ENCODE measurements at places on chromosomes 11 and 22. TPM values are rescaled to one million over a fixed set of nuclear protein-coding genes. Genes with fewer than 3 reads are reported as not detected.
A peak's percentile ranks its signal among the peaks of the same experiment; 100 is the strongest.

The C22orf31 gene
- not detected for total RNA-seq

The MYEOV gene
- 0.52 TPM for total RNA-seq

The LMNTD2 gene
- 3.0 TPM for total RNA-seq

DNA sequence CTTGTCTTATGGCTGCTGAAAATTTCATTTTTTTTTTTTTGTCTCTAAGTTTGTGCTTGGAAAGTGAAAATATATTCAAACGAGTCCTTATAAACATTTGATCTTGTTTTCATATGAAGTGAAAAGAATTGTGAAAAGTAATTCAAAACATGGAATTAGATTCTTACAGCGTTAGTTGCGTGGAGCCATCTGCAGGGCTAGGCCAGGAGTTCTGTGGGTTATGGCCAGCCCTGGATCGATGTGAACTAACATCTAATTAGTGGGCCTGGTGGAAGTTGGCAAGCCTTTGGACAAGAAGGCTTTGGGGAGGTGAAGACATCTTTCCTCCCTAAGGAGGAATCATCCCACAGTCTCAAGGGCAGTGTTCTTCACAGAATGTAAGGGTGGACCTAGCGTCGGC, 37.2 kb downstream of the PARVA start:
- no peaks in the 10 kb centered on the region for H3K27me3 ChIP-seq
- no peaks in the 10 kb centered on the region for H3K36me3 ChIP-seq
- H3K4me1 ChIP-seq = peaks cover 23% of the 10 kb centered on the region
- no peak overlapping the region for H3K27ac ChIP-seq
- no peak for DNase-seq

The SNX19 gene
- 57.4 TPM for total RNA-seq

DNA sequence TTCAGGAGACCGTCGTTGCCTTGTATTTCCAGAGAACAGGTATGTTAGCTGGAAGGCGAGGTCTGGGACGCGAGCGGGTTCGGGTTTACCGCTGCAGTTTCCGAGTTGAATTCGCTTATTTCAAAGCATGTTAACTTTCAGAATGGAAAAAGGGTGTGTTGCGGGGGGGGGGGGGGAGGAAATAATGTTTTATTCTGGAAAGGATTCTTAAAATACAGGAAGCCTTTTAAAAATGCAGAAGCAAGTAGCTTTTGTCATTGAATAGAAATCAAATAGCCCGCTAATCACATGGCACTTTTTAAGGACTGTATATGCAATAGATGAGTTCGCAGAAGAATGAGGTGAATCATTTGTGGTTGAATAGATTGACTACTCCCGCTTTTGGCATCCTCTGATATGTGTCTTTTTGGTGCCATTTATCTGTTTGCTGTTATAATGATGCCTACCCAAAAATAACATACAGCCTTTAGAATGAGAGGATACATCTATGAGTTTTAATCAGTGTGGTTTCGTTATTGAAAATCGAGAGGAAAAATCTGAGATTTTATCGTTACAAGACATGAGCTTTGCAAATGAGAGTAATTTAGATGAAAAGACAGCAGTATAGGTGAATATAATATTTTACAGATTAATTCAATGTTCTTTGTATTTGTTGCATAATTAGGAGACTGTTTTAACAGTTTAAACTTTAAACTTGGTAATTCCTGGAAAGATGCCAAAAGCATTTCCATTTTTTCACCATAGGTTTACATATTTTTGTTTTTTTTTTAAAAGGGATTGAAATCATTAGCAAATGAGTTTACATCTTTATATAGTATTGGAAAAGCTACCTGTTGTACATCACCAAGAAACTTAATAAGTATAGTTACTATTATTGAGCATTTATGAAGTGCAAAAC, 1.7 kb downstream of the PDE3B start:
- H3K4me3 ChIP-seq = peak overlapping the region; percentile 82
- no peaks in the 10 kb centered on the region for H3K27me3 ChIP-seq
- H3K36me3 ChIP-seq = no peaks in the 10 kb centered on the region
- H3K27ac ChIP-seq = no peak overlapping the region
- DNase-seq = peak; percentile 76
- peaks cover 37% of the 10 kb centered on the region for H3K4me1 ChIP-seq

- DNase-seq = peak; percentile 94
- H3K27me3 ChIP-seq = no peaks in the 10 kb centered on the region
- H3K4me1 ChIP-seq = peaks cover 29% of the 10 kb centered on the region
- no peak overlapping the region for H3K4me3 ChIP-seq
- H3K27ac ChIP-seq = no peak overlapping the region
Observed at GRCh38 chr11:87330187-87330601, 292.5 kb downstream of the TMEM135 start.

The LAYN gene
- total RNA-seq = 13.1 TPM

DNA sequence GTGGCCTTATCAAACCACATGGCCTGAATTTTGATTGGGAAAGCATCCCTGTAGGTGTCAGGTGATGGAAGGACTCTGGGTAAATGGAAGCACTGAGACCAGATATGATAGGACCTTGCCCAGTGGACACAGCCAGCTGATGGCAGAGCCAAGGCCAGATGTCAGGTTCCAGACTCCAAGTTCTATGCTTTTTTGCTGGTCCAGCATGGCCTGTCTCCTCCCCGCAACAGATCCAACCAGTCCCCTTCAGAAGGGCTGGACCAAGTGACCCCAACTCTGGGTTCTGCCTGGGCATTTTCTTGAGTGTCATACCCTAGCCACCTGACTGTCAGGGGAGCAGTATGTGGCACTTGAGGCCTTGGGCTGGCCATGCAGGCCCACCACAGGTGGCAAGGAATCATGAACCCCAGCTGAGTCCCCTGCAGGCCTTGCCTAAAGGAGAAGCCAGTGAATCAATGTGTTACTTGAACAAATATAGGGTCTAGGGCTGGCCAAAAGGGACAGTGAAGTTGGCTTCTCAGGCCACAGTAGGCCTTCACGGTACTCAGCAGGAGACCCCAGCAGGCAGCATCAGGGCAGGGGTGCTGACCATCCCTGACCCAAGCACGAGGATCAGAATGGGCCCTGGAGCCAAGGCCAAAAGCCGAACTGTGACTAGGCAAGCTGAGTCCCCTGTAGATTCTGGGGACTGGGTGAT, 27.1 kb downstream of the KCNQ1OT1 start:
- peaks cover 20% of the 10 kb centered on the region for H3K4me1 ChIP-seq
- H3K4me3 ChIP-seq = no peak overlapping the region
- no peaks in the 10 kb centered on the region for H3K27me3 ChIP-seq
- H3K27ac ChIP-seq = no peak overlapping the region

- no peaks in the 10 kb centered on the region for H3K4me1 ChIP-seq
- DNase-seq = no peak
- no peak overlapping the region for H3K4me3 ChIP-seq
- no peak overlapping the region for H3K27ac ChIP-seq
- no peaks in the 10 kb centered on the region for H3K36me3 ChIP-seq
Observed at GRCh38 chr11:69006816-69007215, 6.2 kb downstream of the MRGPRF start.

GRCh38 chr11:70182266-70182665, 20.8 kb upstream of the FADD start:
- H3K27me3 ChIP-seq = no peaks in the 10 kb centered on the region
- no peak for DNase-seq
- no peak overlapping the region for H3K4me3 ChIP-seq
- no peaks in the 10 kb centered on the region for H3K36me3 ChIP-seq

The OR8G1 gene
- not detected for total RNA-seq

DNA sequence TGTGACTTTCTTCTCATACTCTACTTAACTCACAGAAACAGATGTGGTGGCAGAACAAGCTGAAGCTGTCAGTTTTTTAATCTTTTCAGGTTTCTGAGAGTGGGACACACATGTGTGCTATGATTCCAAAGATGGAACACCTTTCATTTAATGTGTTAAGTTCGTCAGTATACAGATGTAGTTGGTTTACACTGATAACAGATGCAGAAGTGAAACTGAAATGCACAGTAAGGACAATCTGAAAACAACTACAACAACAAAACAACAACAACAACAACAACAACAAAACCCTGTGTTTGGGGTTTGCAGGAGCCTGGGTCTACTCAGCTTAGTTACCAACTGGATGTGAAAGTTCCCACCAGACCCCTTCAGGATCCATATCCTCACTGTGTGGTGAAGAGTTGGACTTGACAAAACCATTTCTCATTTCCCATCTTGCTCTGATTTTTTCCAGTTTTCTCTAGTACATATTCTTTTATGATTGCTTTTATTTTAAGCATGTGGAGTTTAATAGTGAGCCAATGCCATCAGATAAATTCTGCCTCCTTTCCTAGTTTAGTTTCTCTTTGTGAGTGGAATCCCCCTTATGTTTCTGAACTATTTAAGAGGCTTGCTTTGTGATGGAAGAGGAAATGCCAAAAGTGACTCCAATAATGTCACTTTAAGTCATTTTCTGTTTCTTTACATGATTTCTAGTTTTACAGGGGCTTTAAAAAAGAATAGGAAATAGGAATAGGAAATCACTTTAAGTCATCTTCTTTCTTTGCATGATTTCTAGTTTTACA, 47.8 kb downstream of the ARHGAP42 start:
- H3K27me3 ChIP-seq = no peaks in the 10 kb centered on the region
- peak overlapping the region; percentile 9 for H3K27ac ChIP-seq
- peaks cover 7% of the 10 kb centered on the region for H3K4me1 ChIP-seq

DNA sequence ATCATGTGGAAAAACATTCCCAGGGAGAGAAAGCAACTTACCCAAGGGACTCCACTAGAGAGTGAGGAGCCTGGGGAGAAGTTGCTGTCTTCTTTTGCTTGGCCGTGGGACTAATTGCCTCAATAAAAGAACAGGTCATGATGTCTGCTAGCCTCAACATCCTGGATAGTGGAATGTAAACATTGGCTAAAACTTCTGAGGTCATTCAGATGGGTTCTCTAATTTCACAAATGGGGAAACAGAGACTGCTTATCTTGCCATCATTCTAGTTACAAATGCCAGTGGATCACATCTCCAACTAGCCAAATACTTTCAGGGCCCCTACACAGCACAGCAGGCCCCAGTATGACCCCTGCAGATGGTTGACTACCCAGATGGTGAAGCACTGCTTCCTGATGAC, 28.4 kb upstream of the PAMR1 start:
- H3K4me3 ChIP-seq = no peak overlapping the region
- no peaks in the 10 kb centered on the region for H3K27me3 ChIP-seq
- no peak overlapping the region for H3K27ac ChIP-seq
- no peak for DNase-seq

The SMIM35 gene
- total RNA-seq = 0.17 TPM

The DUSP8 gene
- total RNA-seq = 2.0 TPM

GRCh38 chr11:104946907-104947306, 21.5 kb downstream of the CASP4 start:
- H3K27me3 ChIP-seq = no peaks in the 10 kb centered on the region
- H3K36me3 ChIP-seq = peaks cover 42% of the 10 kb centered on the region
- no peak overlapping the region for H3K27ac ChIP-seq
- H3K4me3 ChIP-seq = no peak overlapping the region

DNA sequence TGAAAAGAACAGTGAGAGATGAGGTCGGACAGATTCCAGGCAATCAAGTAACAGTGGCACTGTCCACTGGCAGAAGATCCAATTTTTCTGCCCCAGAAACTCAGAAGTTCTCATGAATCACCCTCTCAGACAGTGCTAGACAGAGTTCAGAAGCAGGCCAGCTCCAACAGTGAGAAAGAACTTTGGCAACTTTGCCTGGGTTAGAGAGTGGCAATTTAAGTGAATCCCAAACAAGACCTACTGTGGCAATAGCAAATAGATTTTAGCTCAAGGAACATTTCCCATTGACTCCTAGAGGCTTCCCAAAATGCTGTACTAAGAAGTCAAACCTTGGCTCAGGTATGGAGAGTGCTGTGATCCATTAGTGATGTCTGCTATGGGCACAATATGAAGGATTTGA, 12.3 kb downstream of the CD44 start:
- H3K4me3 ChIP-seq = no peak overlapping the region
- no peak overlapping the region for H3K27ac ChIP-seq
- no peaks in the 10 kb centered on the region for H3K27me3 ChIP-seq
- H3K4me1 ChIP-seq = peaks cover 11% of the 10 kb centered on the region

The POLD3 gene
- total RNA-seq = 21.1 TPM

DNA sequence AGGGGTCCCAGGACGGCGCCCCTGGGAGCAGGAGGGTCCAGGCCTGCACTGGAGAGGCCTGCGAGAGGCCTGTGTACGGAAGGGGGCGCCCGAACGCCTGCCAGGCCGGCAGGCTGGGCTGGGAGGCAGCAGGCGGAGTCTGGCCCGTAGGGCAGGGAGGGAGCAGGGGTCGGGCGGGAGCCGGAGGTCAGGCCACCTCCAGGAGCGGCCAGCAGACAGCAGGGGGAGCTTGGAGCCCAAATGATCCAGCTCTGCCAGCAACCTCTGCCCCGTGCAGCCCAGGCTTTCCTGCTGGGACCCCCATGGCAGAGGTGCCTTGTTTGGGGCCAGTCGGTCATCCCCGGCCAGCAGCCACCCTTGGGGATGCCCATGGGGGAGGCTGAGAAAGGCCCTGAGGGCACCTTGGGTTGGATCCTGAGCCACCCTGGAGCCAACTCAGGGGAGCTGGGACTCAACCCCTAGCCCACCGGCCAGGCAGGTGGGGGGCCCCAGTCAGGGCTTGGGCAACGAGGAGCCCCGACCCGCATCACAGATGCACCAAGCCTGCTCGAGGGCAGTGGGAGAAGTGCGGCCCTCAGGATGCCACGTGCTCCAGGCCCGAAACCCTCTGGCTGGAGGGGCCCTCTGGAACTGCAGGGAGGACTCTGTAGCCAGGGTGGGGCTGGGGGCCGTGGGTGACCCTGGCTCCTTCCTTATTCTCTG, 9.6 kb upstream of the SYT8 start:
- no peaks in the 10 kb centered on the region for H3K27me3 ChIP-seq
- DNase-seq = no peak
- no peak overlapping the region for H3K27ac ChIP-seq
- peaks cover 5% of the 10 kb centered on the region for H3K4me1 ChIP-seq
- H3K4me3 ChIP-seq = no peak overlapping the region

The OR51T1 gene
- total RNA-seq = not detected

DNA sequence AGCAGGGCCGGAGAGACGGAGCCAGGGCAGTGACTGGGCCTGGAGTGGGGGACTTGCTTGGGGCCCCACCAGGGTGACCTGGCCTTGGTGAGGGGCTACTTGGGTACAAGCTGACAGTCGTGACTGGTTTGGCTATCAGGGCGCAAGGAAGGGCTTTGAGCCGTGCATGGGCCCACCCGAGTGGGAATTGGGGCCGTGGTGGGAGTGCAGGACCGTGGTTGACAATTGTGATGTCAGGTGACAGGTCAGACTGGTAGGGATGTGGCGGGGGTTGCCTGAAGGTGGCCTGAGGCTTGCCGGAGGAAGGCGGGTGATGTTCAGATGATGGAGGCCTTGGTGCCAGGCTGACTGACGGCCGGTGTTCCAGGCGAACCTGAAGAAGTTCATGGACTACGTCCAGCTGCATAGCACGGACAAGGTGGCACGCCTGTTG, 5.6 kb downstream of the SHANK3 start:
- peaks cover 7% of the 10 kb centered on the region for H3K4me1 ChIP-seq
- H3K36me3 ChIP-seq = peaks cover 18% of the 10 kb centered on the region
- no peak for DNase-seq
- peak overlapping the region; percentile 20 for H3K27ac ChIP-seq

- no peak overlapping the region for H3K27ac ChIP-seq
- no peak overlapping the region for H3K4me3 ChIP-seq
- no peaks in the 10 kb centered on the region for H3K4me1 ChIP-seq
- H3K36me3 ChIP-seq = no peaks in the 10 kb centered on the region
- no peak for DNase-seq
Observed at GRCh38 chr22:48057116-48057835, 1294.8 kb downstream of the TBC1D22A start.

- peak; percentile 16 for DNase-seq
- no peaks in the 10 kb centered on the region for H3K36me3 ChIP-seq
- H3K4me1 ChIP-seq = peaks cover 2% of the 10 kb centered on the region
- no peak overlapping the region for H3K27ac ChIP-seq
Observed at GRCh38 chr11:8503910-8504364, 90.1 kb downstream of the STK33 start.

- no peak overlapping the region for H3K4me3 ChIP-seq
- H3K27ac ChIP-seq = no peak overlapping the region
- peak; percentile 48 for DNase-seq
- H3K4me1 ChIP-seq = peaks cover 2% of the 10 kb centered on the region
- no peaks in the 10 kb centered on the region for H3K27me3 ChIP-seq
Observed at GRCh38 chr11:111019871-111020670, 225.5 kb upstream of the POU2AF2 start.

The IL10RA gene
- total RNA-seq = 15.4 TPM

The PLCB3 gene
- 18.2 TPM for total RNA-seq

Data from lung (tissue), 17 donors.